ENCODE measurements at places on chromosomes 3 and 15. TPM values are rescaled to one million over a fixed set of nuclear protein-coding genes. Genes with fewer than 3 reads are reported as not detected.
A peak's percentile ranks its signal among the peaks of the same experiment; 100 is the strongest.

- DNase-seq = no peak
These were observed 61.7 kb upstream of the ITGA11 start for GRCh38 chr15:68493629-68494028.

- no peak for DNase-seq
These were observed 39.7 kb upstream of the MLF1 start for GRCh38 chr3:158531334-158531733.

- peak; percentile 91 for DNase-seq
These were observed 1081.7 kb downstream of the NAALADL2 start for GRCh38 chr3:175940881-175941280.

GRCh38 chr15:36591536-36592411 is 12.3 kb downstream of the CDIN1 start:
- DNase-seq = no peak

DNA sequence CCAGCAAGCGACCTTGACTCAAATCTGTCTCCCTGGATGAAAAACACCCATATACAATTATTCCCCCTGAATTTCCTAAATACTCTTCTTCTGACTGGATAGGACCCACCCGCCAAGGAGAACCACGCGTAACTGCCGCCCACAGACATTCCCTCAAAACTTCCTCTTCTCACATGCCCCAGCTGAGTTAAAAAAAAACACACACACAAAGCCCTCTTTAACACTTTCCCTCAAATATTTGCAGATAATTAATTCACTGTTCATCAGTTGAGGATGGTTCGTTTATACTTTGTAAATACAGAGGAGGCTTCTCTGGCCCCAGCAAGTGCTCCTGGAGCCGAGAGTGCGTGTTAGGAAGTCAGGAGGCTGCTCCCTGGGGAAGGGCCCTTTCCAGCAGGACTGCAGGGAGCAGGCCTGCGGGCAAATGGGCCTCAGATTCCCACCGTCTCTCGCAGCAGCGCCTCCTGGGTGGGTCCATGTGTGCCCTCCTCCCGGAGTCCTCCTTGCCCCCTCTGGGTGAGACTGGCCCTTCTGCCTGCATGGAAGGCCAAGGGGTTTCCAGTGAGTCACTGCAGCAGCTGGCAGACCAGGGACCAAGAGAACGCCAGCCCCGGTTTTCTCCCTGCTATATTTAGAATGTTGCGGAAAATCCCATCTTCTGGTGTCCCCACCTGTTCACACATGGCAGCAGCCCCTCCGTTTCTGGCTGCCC is 46.8 kb downstream of the MGLL start:
- DNase-seq = no peak

GRCh38 chr3:10432931-10433330 is 72.5 kb downstream of the ATP2B2 start:
- no peak for DNase-seq

DNA sequence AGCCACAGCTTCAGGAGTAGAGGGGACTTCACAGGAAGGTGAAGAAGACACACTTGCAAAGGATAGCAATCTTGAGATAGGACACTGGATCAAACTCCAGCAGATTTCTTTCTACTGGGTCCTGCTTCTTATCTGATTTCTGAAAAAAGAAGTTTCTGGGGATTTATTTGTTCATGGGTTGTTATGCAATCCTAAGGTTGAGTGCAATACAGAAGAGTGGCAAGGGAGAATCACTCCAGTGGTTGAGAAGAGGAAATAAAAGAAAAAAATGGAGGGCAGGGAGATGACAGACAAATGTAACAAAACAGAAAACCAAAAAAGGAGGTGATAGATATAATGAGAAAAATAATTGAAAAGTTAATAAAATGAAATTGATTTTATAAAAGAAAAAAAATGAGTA is 858.3 kb downstream of the TUSC7 start:
- no peak for DNase-seq

DNA sequence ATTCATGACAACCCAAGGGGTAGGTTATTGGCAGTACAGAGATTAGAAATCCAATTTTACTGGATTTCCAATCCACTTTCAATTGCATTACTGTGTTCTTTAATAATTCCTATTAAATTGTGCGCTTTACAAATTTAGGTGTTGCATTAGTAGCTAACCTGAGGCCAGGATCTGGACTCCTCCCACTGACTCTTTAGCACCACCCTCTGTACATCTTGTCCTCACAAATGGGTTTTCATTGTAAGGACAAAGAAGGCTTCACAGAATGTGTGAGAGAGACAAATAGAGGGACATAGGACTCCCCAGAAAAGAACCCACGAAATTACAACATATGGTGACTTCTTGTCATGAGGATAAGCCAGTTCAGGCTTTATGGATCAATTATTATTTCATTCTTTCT is 643.1 kb upstream of the NAALADL2 start:
- no peak for DNase-seq

GRCh38 chr3:132317229-132317948 is at the start of gene ACP3:
TSS of gene ACP3 (plus strand) at chr3:132317407. CDS start at chr3:132317457, 50 bp downstream.
- DNase-seq = peak; percentile 80

DNA sequence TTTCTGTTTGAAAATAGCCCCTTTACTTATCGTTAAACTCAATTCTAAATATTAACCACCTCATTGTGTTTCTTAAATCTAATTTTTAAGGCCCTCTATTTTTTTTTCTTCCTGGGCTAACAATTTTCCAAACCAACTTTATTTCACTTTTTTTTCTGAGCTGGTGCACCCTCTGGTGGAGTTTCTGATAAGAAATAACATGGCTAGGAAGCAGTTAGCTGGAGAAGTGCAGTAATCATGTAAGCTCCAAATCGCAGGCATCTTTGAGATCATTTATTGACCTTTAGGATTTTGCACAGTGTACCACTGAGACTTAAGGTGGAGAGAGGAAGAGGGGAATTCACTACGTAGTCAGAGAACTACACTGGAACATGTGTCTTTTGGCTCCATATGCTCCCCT is 6.4 kb downstream of the TMEM207 start:
- peak; percentile 33 for DNase-seq

DNA sequence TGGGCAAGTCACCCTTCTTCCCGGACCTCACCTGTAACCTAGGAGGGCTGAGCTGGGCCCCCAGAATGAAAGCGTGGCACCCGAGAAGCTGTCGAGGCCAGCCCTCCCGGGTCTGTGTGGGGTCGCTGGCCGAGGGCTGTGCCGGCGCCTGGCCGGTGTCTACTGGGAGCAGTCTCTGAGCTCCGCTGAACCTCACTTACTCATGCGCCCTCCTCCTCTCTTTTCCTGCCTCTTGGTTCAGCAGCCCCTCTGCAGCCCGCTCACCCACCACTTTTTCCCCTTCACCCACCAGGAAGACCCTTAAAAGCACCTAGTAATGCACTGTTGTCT is 419 bp downstream of the HYKK start:
- no peak for DNase-seq

DNA sequence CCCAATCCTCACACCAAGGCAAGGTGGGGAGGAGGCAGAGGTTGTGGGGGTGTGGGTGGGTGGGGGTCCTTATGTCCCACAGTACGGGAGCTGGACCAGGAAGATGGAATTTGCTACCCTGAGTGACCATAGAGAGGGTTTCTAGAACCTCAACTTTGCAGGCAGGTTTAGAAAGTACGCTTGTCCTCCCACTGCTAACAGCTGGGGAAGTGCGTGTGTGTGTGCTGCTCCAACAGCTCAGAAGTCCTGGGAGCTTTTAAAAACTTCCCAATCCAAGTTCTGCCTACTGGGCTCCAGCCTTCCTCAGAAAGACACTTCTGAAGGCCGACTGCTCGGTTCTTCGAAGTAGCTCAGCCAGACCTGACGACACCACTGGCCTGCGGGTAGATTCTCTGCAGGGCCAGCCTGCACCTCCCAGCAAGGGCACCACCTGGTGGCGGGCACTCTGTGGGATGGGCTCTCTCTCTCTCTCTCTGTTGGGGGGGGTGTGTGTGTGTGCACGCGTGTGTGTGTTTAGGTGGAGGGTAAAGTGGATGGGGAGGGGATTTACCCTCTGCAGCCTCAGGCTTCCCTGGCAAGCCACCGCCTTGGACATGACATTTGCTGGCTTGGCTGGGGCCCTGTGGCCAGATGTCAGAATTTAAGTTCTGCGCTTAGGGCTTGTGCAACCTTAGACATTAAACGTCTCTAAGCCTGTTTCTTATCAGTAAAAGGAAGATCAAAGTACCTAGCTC is 15.6 kb downstream of the TMEM158 start:
- peak; percentile 90 for DNase-seq

- no peak for DNase-seq
These were observed 38.8 kb downstream of the ADAM10 start for GRCh38 chr15:58710701-58711100.

DNA sequence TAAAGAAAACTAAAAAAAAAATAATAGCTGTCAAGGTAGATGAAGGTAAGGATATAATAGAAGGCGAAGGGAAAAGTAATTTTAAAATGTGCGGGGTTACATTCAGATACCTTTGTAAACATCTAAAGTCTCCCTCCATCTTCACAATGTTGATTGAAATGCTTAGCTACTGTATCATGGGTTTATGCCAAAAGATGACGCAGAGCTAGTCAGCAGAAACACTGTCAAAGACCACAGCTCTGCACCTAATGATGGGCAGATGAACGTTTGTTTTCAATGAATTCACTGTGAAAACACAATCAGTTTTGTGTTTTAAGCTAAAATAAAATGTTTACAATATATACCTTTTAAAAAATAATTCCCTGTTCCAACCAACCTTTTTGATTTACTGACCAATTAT is 61.2 kb downstream of the RFTN1 start:
- no peak for DNase-seq

DNA sequence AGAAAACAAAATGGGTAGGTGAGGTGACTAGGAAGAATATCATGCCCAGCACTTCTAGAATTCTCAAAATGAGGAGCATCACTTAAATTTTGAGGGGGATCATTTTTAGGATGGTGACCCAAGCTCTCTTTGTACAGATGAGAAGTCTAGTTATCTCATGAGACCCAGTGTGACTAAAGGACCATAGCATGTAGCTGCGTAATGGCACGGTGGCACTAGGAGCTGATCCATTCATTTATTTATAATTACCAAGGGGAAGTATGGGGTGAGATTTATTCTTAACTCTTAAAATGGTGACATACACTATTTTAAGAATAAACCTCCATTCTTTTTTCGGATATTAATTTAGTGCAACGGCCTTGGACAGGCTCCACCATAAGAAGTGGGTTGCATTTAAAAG is 8.3 kb downstream of the IQGAP1 start:
- DNase-seq = no peak

- no peak for DNase-seq
These were observed 1499.8 kb downstream of the OTOL1 start for GRCh38 chr3:162996368-162996767.

DNA sequence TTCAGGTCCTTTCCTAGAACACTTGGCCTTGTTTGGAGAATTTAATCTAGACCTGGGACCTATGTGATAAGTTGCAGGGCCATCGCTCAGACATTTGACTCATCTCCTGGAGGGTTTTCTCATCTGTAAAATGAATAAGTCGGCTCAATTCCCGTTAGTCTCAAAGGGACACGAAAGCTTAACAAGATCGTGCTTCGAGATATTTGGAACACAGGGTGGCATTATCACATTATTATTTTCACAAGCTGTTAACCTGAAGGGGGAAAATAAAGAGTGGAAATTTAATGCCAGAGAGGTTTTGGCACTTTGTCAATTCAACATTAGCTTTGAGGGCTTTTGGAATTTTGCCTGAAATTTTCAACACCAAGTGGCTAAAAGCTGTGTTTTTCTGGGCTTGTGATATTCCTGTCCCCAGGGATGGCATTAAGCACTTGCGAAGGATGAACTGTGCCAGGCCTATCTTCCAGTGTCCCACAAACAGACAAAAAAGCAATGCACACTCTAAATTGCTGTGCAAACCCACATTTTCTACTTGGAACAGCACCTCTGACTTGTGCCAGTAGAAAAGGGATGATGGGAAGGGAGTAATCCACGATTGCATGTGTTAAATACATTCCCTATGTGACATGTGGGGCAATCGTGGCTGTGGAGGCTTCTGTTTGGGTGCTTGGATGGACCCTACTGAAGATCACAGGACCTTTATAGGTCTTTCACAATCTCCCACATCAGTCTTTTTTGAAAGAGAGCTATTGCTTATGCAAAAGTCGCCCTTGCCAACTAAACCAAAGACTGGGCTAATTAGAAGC is 478.7 kb downstream of the MFSD1 start:
- no peak for DNase-seq

- no peak for DNase-seq
These were observed 162.9 kb upstream of the NR2E3 start for GRCh38 chr15:71647487-71647808.

GRCh38 chr15:53586799-53587198 is 172.7 kb downstream of the WDR72 start:
- DNase-seq = peak; percentile 75

Gene TMEM212
- not detected for total RNA-seq

Gene AMT
- 32.8 TPM for total RNA-seq

Gene CHRNA7
- total RNA-seq = 5.1 TPM

Gene IL20RB
- 4.6 TPM for total RNA-seq

Gene HMG20A
- total RNA-seq = 57.8 TPM

Gene IGF1R
- total RNA-seq = 95.6 TPM

Gene MINAR1
- total RNA-seq = 1.4 TPM

Gene SCAPER
- 9.1 TPM for total RNA-seq

Gene SAXO2
- not detected for total RNA-seq

Gene NEO1
- 45.8 TPM for total RNA-seq

Gene ZNF80
- total RNA-seq = not detected

Gene GOLGA6A
- 2.1 TPM for total RNA-seq

Gene AHSG
- not detected for total RNA-seq

Gene TEX55
- total RNA-seq = 0.27 TPM

Gene ZCWPW2
- total RNA-seq = not detected

Gene KCTD6
- total RNA-seq = 22.8 TPM

Measured in GM23338 (cell line).